ENCODE measurements at places on chromosomes 4 and X.

GRCh38 chr4:19557161-19557560, 694.5 kb upstream of the SLIT2 start:
- DNase-seq: no peak

- DNase-seq: no peak
Observed at GRCh38 chrX:101377547-101377946, 8.4 kb downstream of the BTK start.

GRCh38 chr4:24433515-24434214, 150.7 kb downstream of the DHX15 start:
- no peak for DNase-seq

- no peak for DNase-seq
Observed at GRCh38 chrX:94831364-94831763, 1157.4 kb downstream of the FAM133A start.

DNA sequence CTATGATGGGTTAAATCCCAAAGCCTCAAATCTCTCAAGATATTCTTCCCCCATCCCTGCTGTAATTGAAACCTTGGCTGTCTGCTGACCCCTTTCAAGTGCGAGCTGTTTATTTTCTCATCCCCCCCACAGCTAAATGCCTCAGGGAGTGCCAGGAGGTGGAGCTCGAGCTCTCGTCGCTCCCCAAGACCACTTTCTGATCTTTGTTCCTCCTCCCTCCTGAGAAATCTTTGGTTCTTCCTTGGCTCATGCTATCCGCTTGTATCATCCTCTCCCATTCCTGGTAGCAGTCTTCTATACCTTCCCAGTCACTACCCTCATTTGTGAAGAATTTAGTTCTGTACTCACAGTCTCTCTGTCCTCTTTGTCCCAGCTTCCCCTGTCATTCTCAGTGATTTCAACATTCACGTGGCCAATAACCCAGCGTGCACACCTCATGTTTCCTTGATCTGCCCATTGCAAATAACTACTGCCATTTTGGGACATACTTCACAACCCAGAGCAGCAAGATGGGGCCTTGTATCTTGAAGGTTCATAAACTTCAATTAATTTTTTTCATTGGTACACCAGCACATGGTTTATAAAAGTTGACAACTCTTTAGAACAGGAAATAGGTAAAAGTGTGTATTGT, 9.2 kb upstream of the SLC25A43 start:
- no peak for DNase-seq

GRCh38 chr4:129014566-129015509, 78.5 kb downstream of the SCLT1 start:
- DNase-seq: no peak

GRCh38 chrX:48573690-48574269, 504 bp upstream of the RBM3 start:
- DNase-seq: no peak

DNA sequence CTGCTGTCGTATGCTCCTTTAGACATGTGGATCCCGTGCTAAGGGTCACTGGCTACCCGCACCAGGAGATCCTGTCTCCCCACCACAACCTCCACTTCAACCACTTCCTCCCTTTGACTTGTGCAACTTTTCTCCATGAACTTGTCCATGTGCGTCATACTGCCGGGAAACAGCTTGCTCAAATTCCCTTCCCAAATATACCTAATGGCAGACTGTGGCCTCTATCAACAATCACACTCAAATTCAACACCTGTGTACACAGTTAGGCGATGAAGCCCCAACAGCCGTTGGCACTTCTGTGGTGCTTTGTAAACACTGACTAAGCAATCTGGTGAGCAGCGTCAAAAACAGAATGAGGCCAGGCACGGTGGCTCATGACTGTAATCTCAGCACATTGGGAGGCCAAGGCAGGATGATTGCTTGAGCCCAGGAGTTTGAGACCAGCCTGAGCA, 49.5 kb downstream of the CD99L2 start:
- no peak for DNase-seq

- DNase-seq: peak; percentile 68
Observed at GRCh38 chr4:168604496-168605373, 107.9 kb downstream of the PALLD start.

GRCh38 chr4:56148428-56148827, 199.7 kb downstream of the CEP135 start:
- DNase-seq: no peak

DNA sequence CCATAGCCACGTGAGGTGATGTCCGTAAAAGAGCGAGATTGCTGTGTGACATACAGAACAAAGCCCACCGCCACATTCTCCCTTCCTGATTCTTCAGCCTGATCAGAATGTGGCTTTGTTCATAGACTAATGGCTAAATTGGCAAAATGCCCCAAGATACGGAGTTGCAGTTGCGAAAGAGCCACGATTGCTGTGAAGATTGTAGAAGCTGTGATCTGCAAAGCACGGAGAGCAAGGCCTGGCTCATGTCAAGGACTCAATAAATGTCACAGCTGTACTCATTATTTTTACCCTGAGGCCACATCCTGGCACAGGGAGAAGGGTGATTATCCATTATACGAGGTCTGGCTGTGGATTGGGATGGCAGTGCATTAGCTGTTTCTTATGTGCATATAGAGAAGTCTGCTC, 34.2 kb downstream of the ARSD start:
- no peak for DNase-seq

DNA sequence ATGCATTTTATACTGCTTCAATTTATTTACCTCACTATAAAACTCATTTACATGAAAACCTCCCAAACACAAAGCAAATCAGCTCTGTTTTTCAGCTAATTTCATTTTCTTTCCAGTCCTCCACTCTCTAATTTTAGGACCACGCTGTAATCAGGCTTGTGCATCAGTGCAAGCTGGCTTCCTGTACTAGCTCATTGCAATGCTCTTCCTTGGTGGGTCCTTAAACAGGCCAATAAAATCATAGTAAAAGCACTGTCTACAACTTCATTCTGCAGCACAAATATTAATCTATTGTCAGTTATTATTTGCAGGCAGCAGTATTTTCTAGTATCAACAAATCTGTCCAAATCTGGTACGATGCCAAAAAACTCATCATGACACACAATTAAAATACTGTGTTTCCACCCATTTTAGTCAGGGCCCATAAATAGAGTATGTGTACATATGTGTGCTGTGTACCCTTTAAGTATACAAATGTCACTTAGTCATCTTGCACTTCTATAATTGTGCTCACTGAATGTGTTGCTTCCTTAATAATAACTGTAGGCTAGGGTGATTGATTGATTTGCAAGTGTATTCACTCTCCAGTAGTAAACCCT, 178.2 kb upstream of the HCCS start:
- no peak for DNase-seq

DNA sequence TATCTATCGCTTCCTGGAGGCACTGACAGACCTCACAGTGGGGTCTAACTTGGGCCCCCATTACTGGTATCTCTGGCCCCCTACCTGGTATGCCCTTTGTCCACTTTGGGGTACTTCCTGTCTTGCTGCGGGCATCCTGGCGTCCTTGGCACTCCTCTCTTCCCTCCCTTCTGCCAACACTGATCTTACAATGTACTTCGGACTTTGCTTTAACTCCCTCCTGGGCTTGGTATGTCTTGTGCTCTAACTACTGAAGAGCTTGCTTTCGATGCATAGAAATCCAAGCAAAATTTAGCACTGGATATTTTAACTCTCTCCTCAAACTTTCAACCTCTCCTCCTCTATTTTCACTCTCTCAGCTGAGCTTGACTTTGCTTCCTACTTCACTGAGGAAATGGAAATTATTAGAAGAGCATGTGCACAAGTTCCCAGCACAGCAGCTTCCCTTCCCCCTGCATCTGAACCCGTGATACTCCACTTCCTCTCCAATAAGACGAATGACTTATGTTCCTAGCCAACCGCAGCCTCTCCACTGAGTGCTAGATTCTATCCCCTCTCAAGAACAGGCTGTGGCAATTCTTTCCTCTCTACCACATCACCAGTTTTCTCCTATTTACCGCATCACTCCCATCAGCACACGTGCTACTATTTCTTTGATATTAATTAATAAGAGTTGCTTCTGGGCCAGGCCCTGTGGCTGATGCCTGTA, 52.9 kb downstream of the SUPT20HL2 start:
- DNase-seq: no peak

GRCh38 chr4:82825425-82825824, 26.8 kb upstream of the SCD5 start:
- no peak for DNase-seq

- peak; percentile 32 for DNase-seq
Observed at GRCh38 chr4:112327965-112328733, 31.0 kb downstream of the ALPK1 start.

DNA sequence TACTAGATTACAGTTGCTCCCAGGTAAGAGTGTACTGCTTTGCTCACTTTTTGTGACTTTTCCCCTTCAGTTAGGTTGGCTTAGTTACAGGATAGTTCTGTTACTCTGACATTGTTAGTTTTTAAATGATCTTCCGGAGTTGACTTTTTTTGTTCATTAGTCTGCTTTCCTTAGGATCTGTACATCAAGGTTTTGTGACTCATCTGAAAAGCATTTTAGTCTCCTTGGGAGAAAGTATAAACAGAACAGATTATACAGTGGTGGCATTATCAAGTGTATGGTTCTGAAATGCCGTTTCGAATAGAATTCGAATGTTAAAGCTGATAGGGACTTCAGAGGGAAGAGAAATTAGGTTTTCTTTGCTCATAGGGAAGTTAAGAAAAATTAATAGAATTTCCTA, 63.3 kb downstream of the USP9X start:
- DNase-seq: no peak

DNA sequence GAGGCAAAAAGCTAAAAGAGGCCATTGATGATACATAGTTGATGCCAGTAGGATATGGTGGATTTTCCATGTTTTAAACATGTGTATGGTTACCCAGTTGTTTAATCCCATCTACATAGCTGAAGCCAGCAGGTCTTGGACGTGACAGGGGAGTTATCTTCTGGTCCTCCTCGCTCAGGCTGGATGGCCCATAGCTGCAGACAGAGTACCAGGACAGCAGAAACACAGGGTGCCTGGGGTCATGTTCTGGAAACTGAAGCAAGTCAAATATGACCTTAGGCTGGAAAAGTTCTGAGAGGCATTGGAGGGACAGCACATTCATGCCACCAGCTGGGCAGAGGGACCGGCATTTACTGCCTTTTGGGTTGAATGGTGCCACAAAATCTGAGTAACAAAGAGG, 118.0 kb upstream of the GPC4 start:
- DNase-seq: no peak

DNA sequence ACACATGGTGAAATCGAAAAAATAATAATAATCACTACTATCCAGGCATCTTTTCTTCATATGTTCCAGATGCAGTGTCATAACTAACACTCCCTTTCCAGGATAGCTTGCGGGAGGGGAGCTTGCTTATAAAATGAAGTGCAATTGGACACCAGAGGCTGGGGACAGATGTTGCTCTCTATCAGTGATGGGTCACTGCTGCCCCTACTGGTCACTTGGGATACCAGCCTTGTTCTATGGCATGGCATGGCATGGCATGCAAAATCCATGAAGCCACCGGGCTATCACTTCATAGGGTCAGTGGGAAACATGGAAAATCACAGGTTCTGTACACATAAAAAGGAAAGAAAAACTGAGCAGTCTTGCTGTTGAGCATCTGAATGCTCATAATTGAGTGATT, 168.1 kb downstream of the GLRA2 start:
- DNase-seq: peak; percentile 34

DNA sequence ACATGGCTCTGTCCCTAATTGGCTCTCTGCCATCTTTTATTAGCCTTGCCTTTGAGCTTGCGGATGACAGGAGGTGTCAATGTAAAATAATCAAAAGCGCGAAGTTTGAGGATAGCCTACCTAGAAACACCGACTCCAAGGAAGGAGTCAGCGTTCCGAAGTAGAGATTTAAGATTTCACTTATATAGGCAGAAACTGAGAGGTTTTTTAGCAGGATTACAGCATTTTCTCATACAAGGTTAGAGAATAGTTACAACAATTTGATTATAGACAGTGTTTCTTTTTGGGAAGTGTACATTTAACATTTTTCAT, 499 bp upstream of the NFXL1 start:
- DNase-seq: no peak

DNA sequence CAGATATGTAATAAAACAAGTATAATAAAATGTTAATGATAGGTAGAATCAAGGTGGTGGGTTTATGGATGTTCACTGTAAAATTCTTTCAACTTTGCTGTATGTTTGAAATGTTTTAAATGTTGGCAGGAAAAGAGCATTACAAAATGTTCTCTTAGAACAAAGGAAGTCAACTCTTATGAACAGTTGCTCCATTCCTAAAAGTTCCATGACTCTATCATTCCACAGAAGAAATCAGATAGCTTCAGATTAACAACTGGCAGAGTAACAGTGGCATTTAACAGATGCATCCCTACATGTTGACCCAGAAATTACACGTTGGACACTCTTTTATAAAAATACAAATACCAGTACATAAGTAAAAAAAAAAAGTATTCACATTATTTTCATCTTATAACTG, 2023.7 kb downstream of the ARAP2 start:
- DNase-seq: no peak

Data from HCT116 (cell line).